ENCODE measurements at places on chromosomes 16 and 17.

DNA sequence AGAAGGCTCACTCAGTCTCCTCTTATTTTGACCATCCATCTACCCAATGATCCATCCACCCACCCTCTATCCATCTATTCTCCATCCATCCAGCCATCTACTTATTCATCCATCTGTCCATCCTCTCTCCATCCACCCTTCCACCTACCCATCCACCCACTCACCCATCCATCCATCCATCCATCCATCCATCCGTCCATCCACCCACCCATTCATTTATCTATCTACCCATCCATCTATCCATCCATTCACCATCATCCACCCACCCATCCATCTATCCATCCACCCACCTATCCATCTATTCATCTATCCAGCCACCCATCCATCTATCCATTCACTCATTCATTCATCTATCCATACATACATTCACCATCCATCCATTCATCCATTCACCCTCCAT, 45.8 kb upstream of the PLCG2 start:
- H3K27me3 ChIP-seq = no peaks in the 10 kb centered on the region
- no peak overlapping the region for H3K4me3 ChIP-seq
- no peak for DNase-seq

GRCh38 chr17:37239690-37240334, 136.0 kb upstream of the C17orf78 start:
- DNase-seq = no peak
- H3K27me3 ChIP-seq = no peaks in the 10 kb centered on the region
- no peak overlapping the region for H3K4me3 ChIP-seq
- H3K36me3 ChIP-seq = peaks cover 60% of the 10 kb centered on the region

GRCh38 chr17:49687878-49688491, 10.1 kb upstream of the SPOP start:
- no peak for DNase-seq
- peak overlapping the region; percentile 12 for H3K4me3 ChIP-seq
- no peaks in the 10 kb centered on the region for H3K36me3 ChIP-seq
- peaks cover 13% of the 10 kb centered on the region for H3K4me1 ChIP-seq
- peak overlapping the region; percentile 59 for H3K27ac ChIP-seq

DNA sequence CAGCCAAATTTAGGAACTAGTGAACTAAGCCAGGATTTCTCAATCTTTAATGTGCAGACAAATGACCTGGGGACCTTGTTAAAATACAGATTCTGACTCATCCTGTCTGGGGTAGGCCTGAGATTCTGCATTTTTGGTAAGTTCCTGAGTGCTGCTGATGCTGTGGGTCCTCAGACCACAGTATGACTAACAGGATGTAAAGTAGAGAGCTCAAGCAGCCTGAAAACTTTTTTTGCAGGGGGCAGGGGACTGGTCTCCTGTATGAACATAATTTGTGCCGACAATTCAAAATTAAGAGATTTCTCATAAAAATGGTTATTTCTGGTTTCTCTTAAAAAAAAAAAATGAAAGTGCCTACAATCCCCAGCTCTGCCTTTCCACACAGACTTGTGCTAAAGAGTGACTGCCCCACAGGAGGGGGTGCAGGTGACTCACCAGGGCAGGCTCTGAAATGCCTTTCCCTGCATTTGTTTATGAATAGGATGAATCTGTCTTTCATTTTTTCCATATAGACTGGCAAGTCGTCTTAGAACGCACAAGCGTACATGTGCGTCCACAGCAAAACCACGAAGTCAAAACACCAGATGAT, 271.5 kb downstream of the PHKB start:
- DNase-seq = no peak
- H3K4me3 ChIP-seq = no peak overlapping the region
- no peak overlapping the region for H3K27ac ChIP-seq
- peaks cover 12% of the 10 kb centered on the region for H3K4me1 ChIP-seq
- H3K36me3 ChIP-seq = no peaks in the 10 kb centered on the region

DNA sequence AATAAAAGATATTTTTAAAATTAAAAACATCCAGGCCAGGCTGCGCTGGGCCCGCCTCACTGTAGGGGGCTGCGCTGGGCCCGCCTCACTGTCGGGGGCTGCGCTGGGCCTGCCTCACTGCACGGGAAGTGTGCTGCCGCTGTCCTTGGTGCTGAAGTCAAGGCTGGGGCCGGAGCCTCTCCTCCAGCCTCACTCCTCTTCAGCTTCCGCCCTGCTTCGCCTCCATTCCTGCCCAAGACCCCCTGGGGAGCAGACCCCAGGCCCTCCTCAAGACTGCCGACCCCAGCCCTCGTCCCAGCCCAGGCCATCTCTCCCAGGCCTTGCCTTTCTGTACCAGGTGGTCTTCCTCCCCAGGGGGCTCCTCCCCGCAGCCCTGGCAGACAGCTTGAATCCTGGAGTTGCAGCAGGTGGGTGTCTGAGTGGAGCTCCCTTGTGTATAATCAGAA, 26.2 kb downstream of the ENDOV start:
- no peaks in the 10 kb centered on the region for H3K4me1 ChIP-seq
- H3K36me3 ChIP-seq = no peaks in the 10 kb centered on the region
- peak; percentile 34 for DNase-seq

- peaks cover 13% of the 10 kb centered on the region for H3K4me1 ChIP-seq
- no peak overlapping the region for H3K4me3 ChIP-seq
- DNase-seq = no peak
Measured at GRCh38 chr17:36594626-36595401, 3.1 kb downstream of the DHRS11 start.

- H3K4me1 ChIP-seq = no peaks in the 10 kb centered on the region
- peaks cover 54% of the 10 kb centered on the region for H3K36me3 ChIP-seq
- no peak for DNase-seq
- H3K27me3 ChIP-seq = no peaks in the 10 kb centered on the region
Measured at GRCh38 chr16:87328846-87329245, 11.7 kb upstream of the C16orf95 start.

GRCh38 chr16:17518441-17518840, 47.7 kb upstream of the XYLT1 start:
- no peak for DNase-seq
- no peaks in the 10 kb centered on the region for H3K36me3 ChIP-seq
- no peak overlapping the region for H3K27ac ChIP-seq

GRCh38 chr16:85041219-85042166, 13.9 kb downstream of the KIAA0513 start:
- H3K27ac ChIP-seq = no peak overlapping the region
- peaks cover 7% of the 10 kb centered on the region for H3K27me3 ChIP-seq

GRCh38 chr16:72621651-72622050, 426.3 kb downstream of the ZFHX3 start:
- H3K36me3 ChIP-seq = no peaks in the 10 kb centered on the region
- no peak overlapping the region for H3K27ac ChIP-seq
- no peak overlapping the region for H3K4me3 ChIP-seq
- H3K4me1 ChIP-seq = no peaks in the 10 kb centered on the region

GRCh38 chr16:82043680-82044584, 8.9 kb downstream of the HSD17B2 start:
- no peak overlapping the region for H3K4me3 ChIP-seq
- H3K36me3 ChIP-seq = no peaks in the 10 kb centered on the region
- H3K27me3 ChIP-seq = peaks cover 28% of the 10 kb centered on the region

- peak within 1 kb of the TSS; percentile 74 for H3K4me3 ChIP-seq
- peak; percentile 35 for DNase-seq
- no peaks in the 10 kb centered on the region for H3K36me3 ChIP-seq
- H3K27me3 ChIP-seq = peaks cover 8% of the 10 kb centered on the region
Measured at GRCh38 chr16:89575247-89576152, at the start of gene CPNE7. TSS of gene CPNE7 (plus strand) at chr16:89575758. CDS start at chr16:89575898, 140 bp downstream.

DNA sequence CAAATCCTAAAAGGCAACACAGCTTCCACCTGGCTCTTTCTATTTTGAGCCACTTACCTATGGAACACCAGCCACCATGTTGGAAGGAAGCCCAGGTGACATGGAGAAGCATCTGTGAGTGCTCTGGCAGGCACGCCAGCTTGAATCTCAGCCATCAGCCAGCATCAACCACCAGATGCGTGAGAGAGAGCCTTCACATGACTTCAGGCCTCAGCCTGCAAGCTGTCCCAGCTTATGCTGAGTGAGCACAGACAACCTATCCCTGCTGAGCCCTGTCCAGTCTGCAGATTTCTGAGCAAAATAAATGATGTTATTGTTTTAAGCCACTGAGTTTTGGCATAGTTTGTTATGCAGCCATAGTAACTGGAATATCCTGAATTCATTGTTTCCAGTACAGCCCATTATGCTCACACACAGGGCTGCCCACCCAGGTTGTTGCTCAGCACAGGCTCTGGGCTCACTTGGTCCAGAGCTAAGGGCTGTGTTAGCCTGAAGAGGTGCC, 35.1 kb downstream of the TMEM238L start:
- H3K27me3 ChIP-seq = no peaks in the 10 kb centered on the region
- H3K4me1 ChIP-seq = no peaks in the 10 kb centered on the region
- no peak for DNase-seq
- H3K4me3 ChIP-seq = no peak overlapping the region

- H3K36me3 ChIP-seq = no peaks in the 10 kb centered on the region
- peaks cover 6% of the 10 kb centered on the region for H3K4me1 ChIP-seq
- peaks cover 6% of the 10 kb centered on the region for H3K27me3 ChIP-seq
- no peak overlapping the region for H3K4me3 ChIP-seq
Measured at GRCh38 chr16:2031081-2031577, 4.4 kb downstream of the NHERF2 start.

DNA sequence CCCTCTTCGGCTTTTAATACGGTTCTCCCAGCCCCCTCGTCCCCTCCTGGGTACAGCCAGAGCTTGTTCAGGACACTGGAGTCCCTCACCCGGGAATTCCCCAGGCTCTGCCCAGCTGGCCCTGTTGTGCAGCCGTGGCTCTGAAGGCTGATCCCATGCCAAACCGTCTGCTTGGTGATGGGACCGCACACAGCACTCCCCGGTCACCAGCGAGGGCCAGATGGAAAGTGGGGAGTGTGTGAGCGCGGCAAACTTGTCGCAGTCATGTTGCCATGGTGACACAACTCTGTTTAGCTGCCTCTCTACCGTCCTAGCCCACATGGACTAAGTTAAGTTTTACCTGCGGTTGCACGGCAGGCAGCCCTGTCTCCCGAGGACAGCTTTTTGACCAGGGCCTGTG, 107.9 kb downstream of the RAP1GAP2 start:
- H3K4me1 ChIP-seq = peaks cover 3% of the 10 kb centered on the region
- no peak overlapping the region for H3K27ac ChIP-seq
- H3K4me3 ChIP-seq = no peak overlapping the region
- H3K36me3 ChIP-seq = peaks cover 23% of the 10 kb centered on the region
- H3K27me3 ChIP-seq = no peaks in the 10 kb centered on the region
- DNase-seq = no peak

DNA sequence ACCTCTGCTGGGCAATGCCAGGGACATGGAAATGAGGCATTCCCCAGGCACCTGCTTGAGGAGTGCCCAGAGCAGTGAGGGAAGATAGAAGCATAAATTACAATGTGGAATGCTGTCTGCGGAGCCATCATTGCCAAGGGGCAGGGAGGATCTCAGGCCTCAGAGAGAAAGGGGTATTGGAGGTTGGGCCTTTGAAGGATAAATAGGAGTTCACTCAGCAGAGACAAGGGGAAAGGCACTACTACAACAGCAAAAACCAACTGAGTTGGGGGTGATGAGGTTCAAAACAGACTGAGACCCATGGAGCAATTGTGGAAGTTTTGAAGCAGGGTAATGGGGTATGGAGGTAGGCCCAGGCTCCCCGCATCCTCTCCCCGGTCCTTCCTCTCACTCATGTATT, 32.8 kb downstream of the SREBF1 start:
- no peaks in the 10 kb centered on the region for H3K27me3 ChIP-seq
- H3K36me3 ChIP-seq = peaks cover 24% of the 10 kb centered on the region
- H3K27ac ChIP-seq = no peak overlapping the region
- DNase-seq = no peak

GRCh38 chr16:10805334-10805733, 13.3 kb downstream of the TVP23A start:
- no peak for DNase-seq
- no peaks in the 10 kb centered on the region for H3K36me3 ChIP-seq
- peak overlapping the region; percentile 89 for H3K27ac ChIP-seq
- peaks cover 72% of the 10 kb centered on the region for H3K4me1 ChIP-seq
- H3K4me3 ChIP-seq = peak overlapping the region; percentile 15

DNA sequence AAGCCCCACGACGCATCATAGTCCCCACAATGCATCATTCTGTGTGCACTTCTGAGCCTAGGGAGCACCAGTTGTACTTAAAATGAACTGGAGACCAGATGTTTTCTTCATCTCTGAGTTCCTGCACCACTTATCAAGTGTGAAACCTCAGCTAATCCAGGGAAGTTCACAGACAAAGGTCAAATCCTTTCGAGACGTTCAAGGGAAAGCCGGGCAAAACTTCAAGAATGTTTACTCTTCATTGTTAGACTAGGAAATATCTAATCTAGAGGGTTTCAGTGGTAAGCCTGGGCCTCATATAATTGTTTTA, 4.6 kb upstream of the PMP22 start:
- no peaks in the 10 kb centered on the region for H3K36me3 ChIP-seq
- H3K27ac ChIP-seq = no peak overlapping the region
- H3K4me1 ChIP-seq = no peaks in the 10 kb centered on the region
- peaks cover 13% of the 10 kb centered on the region for H3K27me3 ChIP-seq
- no peak overlapping the region for H3K4me3 ChIP-seq
- DNase-seq = no peak
